ENCODE measurements at places on chromosomes 2 and 18.

DNA sequence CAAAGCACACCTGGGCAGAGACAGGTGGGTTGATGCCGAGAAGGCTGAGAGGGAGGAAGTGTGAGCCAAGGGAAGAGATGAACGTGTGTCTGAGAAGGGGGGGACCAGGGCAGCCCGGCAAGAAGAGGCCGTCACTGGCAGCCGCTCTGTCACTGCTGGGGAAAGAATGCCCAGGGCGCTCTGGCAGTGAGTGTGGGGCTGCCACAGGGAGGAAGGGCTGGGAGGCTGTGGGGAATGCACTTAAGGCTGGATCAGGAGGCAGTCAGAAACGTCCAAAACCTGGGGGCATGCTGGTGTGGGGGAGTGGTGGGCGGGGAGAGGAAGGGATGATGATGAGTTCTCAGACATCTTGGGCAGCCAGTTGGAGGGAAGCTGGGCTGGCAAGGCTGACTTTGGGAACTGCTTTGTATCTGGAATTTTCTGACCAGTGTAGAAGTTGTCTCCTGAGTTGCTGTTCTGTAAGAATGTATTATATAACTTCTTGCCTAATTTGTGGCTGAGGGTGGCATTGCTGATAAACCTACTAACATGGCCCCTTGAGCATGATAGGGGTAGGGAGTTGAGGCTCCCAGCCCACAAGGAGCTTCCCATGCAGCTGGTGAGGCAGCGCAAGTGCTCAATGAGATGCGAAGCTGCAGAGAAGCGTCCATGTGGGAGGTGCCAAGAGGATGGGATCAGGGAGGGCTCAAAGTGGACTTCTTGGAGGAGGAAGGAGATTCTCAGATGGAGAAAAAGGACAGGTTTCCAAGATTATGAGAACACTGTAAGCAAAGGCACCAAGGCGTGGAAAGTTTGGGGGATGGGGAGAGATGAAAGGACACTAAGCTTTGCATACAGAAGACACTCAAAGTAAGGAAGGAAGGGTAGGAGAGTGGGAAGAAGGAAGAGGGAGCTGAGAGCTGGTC, 185.1 kb upstream of the HAAO start:
- no peak for DNase-seq

DNA sequence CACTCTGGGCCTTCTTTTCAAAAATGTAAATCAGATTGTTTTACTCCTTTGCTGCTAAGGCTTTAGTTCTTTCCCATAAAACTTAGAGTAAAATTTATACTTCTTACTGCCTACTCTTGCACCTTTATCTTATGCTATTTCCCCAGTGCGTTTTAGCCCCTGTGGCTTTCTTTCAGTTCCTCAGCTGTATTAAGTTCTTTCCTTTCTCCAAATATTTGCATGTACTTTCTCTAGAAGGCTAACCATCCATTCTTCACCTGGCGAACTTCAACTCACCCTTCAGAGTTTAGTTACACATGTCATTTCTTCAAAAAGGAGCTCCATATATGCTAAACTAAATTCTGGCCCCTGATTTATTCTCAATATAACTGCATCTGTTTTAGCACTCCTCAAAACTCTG, 160.7 kb downstream of the FSHR start:
- no peak for DNase-seq

GRCh38 chr2:167404627-167405284, 516.5 kb downstream of the XIRP2 start:
- no peak for DNase-seq

GRCh38 chr2:60215386-60215901, 338.0 kb downstream of the BCL11A start:
- DNase-seq, result no peak

GRCh38 chr2:26627350-26628105, 13.6 kb downstream of the CIB4 start:
- no peak for DNase-seq

DNA sequence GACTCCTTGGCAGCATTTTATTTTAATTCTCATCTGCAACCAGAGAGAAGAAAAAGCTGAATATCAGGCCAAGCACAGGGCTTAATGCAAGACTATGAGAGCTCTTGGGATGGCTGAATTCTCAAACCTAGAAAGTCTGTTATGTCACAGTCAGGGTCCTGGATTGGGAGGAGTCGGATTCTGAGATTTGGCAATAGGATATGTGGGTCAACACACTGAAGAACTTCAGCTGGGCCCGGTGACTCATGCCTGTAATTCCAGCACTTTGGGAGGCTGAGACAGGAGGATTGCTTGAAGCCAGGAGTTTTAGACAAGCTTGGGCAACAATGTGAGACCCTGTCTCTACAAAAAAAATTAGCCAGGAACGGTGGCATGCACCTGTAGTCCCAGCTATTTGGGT, 102.4 kb downstream of the COL3A1 start:
- DNase-seq, result no peak

DNA sequence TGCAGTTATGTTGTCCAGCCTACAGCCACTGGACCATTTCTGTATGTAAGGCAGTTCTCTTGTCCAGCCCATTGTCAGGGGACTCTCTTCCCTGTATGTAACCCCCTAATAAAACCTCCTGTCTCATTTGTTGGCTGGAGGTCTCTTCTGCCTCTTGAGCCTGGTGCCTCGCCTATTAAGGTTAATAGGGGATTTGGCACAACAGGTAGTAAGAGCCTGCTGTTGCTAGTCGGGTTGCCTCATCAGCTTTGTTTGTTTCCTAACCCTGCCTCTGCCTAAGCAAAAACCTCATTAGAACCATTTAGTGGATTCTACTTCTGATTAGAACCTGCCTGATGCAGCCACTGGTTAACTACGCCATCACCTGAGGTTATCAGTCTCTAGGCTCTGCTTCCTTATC, 62.2 kb upstream of the STPG4 start:
- DNase-seq, result no peak

DNA sequence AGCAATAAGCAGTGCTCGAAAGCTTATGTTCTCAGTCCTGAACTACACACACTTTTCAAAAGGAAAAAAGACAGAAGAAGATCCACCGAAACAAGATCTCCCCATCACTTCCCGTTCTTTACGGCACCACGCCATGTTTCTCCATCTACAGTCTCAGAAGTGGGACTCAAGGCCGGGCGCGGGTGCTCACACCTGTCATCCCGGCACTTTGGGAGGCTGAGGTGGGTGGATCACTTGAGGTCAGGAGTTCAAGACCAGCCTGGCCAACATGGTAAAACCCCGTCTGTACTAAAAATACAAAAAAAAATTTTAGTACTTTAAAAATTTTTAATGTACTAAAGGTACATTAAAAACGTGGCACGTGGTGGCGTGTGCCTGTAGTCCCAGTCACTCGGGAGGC, 31.2 kb downstream of the ZNF516 start:
- no peak for DNase-seq

DNA sequence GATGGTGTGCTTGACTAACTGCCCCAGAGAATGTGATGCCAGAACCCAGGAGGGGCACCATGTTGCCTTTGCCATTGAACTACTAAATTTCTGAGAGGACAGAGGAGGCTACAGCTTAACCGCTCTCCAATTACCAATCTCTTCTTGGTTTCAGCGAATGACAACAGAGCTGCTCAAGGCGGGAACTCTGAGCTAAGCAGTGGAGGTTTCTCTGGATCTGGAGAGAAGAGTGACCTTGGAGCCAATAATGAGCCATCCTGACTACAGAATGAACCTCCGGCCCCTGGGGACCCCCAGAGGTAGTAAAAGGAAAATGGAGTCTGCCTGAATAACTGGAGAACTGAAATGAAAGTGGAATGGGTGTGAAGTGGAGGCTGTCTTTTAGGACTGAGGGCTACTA, 53.2 kb downstream of the DIS3L2 start:
- DNase-seq, result no peak

DNA sequence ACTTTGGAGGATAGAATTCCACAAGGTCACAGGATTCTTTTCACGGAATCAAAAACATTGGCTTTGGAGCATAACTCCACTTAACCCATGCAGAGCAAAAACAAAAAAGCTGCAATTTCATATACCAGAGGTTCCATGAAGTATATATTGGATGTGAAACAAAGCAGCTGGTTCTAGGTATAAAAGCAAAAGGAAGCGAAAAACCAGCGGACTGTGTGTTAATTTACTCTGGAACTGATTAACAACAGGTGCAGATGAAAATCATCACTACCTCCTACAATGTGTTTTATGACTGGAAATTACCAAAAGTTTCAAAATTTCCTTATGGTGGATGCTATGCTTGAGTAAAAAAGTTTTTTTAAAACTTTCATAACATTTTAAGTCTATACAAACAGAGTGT, 54.4 kb upstream of the LINC00305 start:
- no peak for DNase-seq

- DNase-seq, result no peak
These were observed 60.0 kb upstream of the EPAS1 start for GRCh38 chr2:46236876-46237859.

DNA sequence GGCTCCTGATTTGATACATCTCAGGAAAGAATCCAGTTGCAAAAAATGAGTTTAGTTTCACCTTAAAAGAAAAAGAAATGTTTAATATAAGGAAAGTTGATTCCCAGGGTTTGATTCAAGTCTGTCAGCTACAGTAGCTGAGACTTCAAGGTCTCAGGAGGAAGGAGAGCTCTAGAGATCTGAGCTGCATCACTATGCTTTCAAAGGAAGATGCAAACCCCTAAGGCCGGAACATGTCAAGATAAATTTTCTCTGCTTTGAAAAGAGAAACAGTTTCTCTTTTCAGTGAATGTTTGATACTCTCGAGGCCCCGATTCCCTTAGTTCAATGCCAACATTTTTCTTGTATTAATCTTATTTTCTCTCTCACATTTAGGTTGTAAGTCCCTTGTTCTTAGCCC, 128.6 kb downstream of the RGPD3 start:
- no peak for DNase-seq

DNA sequence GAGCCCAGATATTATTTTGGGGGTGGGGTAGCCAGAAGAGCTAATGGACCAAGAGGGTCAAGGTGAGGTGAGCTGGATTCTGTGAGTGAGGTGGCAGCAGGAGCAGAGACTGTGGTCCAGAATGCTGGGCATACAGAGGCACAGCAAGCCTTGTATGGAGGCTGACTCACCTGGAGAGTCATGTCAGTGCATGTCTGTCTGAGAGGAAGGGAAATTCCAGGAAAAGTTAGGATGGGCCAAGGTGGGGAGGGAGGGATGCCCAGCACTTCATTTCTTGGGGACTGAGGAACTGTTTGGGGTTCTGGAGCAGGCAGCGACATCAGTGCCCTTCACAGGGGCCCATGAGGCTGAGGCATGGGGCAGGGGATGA, 21.1 kb downstream of the PER2 start:
- DNase-seq, result no peak

DNA sequence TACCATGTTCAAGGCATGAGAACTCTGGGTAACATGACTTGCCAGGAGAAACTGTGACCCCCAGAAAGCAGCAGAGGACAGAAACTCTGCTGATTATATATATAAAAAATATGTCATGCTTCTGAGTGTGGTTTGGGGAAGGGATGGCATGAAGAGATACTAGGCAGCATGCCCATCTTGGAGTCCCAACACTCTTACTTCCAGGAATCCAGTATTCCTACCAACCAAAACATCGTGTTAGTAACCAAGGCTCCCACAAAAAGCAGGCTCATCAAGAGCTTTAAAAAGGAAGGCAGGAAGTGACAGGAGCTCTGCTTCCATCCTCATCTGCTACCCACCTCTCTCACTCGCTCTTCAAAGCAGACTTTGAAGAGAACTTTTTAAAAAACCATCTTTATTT, 31.6 kb upstream of the TWIST2 start:
- no peak for DNase-seq

- DNase-seq, result no peak
These were observed 246.3 kb upstream of the SIX2 start for GRCh38 chr2:45255563-45255962.
